ENCODE measurements at places on chromosomes 16 and 17.

GRCh38 chr17:78357672-78358537, 2.0 kb downstream of the SOCS3 start:
- no peak for DNase-seq

DNA sequence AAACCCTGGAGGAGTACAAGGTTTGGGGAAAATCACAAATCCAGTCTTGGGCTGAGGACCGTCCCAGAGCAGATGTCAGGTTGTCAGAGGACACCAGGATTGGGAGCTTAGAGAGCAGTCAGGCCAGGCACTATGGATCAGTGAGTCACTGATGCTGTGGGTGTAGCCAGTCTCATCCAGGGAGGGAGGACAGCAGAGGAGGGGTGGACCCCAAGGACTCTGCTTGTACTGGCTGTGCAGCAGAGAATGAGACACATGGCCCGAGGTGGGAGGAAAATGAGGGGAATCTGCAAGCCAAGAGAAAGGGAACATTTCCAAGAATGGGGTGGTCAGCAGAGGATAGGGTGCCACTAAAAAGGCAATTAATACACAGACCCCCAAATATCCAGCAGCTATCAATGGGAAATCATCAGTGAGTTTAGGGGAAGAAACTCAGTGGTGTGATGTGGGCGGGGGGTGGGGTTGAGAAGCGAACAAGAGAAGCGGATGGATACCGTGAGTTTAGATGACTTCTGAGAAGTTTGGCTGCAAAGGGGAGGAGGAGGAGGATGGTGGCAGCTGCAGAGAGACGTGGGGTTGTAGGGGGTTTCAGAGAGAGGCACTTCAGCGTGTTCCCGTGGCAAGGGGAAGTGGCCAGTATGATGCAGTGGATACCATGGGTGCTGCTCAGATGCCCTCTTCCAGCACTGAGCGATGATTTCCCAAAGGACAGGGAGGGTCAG, 43.9 kb downstream of the ARHGAP27 start:
- DNase-seq: no peak

GRCh38 chr17:77320485-77321256, 179.9 kb downstream of the SEC14L1 start:
- DNase-seq: no peak

DNA sequence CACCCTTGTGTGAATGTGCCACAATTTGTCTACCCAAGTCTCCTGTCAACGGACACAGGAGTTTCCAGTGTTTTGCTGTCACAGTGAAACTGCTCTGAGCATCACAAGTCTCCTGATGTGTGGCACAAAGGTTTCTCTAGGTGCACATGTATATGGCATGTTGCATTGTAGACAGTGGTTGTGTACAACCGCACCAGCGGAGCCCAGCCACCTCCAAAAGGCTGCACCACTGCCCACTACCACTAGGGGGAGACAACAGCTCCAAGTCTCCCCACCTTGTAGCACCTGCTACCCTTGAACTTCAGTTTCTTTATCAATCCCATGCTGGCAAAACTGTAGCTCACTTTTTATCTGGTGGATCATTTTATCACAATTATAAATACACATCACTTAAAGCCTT, 95.5 kb upstream of the ZNF469 start:
- DNase-seq: no peak

DNA sequence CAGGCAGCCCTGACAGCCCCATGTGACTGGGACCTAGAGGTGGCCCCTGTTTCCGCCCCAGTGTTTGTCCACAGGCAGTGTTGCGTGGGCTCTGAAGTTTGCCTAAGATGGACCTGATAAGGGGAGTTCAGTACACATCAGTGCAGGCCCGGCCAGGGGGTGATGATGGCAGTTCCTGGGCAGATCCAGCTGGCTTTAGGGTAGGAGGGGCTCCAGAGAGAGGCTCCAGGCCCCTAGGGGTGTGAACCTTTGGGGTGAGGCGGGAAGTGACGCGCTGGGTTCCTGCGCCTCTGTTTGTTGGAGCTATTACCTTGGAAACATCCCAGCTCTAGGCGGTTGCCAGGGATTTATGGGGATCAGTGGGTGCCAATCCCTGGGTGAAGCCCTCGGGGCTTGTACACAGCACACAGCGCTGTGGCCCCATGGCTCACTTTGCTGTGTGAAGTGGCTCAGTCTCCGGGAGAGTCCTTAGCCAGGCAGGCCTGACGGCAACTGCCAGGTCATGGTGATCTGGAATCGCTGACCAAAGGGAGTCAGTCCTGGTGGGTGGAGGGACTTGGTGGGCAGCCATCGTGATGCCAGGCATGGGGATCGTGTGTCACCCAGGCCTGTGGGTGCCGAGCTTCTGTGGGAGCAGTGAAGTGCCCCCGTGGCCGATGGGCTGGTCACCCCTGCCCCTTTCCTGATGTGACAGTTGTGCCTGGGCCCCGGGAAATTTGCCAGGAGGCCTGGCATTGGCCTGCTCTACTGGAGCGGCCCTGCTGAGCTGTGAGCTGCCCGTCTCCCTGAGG, 146.1 kb downstream of the SEC14L1 start:
- no peak for DNase-seq

DNA sequence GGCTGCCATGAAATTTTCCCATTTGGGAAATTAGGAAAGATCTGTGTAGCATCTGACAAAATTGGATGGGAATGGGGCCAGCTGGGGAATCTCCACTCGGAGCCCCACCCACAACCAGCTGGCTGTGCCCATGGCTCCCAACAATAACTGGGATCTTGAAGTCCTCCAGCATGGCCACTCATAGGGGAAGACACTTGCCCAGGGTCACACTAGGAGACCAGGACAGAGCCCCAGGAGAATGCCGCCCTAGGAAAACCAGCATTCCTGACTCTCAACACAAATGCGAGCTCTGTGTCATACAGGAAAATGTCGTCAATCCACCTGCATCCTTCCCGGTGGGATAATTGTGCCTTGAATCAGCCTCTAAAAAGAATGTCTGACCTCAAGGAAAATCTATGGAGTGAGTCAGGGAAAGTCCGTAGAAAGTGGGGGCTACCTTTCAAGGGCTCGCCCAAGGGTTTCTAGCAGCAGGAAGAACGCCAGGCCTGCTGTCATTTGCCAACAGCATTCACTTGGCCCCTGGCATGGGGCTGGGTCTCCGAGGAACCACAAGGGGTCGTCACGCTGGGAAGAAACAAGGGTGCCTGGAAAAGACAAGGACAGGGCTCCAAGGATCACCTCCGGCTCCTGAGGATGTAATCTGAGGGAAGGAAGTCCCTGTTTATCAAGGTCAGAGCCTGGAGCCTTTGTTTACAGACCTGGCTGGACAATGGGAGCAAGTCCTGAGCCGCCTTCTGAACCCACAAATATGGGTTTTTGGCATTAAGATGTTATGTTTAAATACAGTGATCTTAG, 15.9 kb downstream of the CDH5 start:
- DNase-seq: no peak

- DNase-seq: no peak
These were observed 13.1 kb downstream of the CCR7 start for GRCh38 chr17:40551879-40552768.

GRCh38 chr16:75931043-75931442, 204.8 kb upstream of the CPHXL start:
- no peak for DNase-seq

DNA sequence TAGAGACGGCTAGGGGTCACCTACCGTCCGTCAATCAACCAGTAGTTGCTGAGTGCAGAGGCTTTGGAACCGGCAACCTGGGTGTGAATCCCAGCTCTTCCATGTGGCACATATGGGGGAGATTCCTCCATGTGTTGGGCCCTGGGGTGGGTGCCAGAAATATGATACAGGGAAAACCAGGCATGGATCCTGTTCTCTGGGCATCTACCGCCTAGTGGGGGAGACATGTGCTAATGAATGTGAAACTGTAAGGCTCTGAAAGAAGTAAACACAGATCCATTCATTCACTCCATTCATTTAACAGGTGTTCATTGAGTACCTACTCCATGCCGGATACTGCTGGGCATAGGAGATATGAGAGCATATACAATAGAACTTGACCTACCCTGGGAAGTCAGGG, 39.5 kb upstream of the SDK2 start:
- DNase-seq: no peak

DNA sequence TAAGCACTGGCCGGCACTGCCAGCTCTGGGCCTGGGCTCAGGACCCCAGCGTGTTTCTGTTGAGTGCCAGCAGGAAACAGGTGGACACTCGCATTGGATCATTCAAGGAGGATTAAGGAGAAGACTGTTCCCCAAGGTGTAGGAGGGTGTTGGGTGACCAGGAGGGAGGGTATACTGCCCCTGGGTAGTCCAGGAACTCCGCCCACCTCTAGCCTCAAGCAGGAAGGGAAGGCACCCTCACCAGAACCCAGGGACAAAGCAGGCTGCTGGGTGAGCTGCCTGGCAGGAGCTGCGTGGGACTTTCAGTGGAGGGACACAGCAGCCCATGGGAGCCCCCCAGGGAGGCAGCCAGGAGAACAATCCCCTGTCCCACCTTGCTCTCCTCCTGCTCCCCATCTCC, 7.7 kb upstream of the RAB37 start:
- DNase-seq: no peak

- DNase-seq: no peak
These were observed 468.6 kb upstream of the CCL2 start for GRCh38 chr17:33786478-33786877.

DNA sequence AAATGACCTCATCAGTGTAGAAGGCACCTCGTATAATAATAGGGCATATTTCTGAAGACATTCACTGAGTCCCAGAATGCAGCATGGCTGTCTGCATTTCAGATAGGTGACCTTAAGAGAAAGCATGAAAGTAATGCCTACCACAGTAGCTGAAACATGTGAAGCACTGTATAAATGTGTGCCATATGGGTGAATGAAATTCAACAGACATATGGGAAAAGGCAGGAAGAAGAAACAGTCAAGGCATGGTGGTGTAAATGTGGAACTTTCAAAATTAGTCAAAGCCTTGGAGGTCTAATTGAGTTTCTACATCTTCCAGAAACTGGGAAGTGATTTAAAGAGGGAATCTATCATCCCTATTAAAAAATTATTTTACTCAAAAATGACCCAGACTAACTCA, 698.2 kb upstream of the GOT2 start:
- DNase-seq: no peak

- no peak for DNase-seq
These were observed 26.1 kb downstream of the ZFPM1 start for GRCh38 chr16:88478889-88479792.

DNA sequence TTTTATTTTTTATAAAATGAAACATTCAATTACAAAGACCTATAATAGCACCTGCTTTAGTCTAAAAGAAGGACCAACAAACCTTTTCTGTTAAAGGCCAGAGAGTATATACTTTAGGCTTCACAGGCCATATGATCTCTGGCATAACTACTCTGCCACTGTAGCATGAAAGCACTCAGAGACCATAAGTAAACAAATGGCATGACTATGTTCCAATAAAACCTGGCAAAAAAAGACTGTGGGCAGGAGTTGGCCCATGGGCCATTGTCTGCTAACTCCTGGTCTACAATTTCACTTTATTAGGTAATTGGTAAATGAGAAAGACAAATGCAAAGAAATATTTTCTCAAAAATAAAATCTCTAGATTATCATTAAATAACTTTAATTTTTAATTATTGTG, 14.9 kb downstream of the CEP112 start:
- no peak for DNase-seq

DNA sequence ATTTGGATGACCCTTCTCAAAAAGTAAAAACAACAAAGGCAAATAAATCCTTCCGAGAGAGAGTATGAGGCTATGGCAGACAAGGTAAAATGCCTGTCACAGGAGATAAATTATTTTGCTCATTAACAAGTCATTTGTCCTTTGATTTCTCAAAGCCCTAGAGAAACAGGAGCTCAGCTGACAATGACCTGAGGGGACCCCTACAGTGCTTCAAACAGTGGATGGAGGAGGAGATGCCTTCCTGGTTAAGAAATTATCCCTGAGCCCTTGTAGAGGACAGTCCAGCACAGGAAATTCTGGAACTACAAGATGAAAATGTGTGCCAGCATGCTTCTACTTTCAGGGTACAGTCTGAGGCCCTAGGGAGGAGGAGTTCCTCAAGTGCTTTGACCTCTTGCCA, 24.0 kb upstream of the RHBDL3 start:
- DNase-seq: no peak

- DNase-seq: no peak
These were observed 5.4 kb upstream of the PRR35 start for GRCh38 chr16:554640-555365.

GRCh38 chr17:82536512-82537201, 17.1 kb downstream of the FOXK2 start:
- no peak for DNase-seq

- no peak for DNase-seq
These were observed 202.3 kb upstream of the CIBAR2 start for GRCh38 chr16:85314512-85314971.

DNA sequence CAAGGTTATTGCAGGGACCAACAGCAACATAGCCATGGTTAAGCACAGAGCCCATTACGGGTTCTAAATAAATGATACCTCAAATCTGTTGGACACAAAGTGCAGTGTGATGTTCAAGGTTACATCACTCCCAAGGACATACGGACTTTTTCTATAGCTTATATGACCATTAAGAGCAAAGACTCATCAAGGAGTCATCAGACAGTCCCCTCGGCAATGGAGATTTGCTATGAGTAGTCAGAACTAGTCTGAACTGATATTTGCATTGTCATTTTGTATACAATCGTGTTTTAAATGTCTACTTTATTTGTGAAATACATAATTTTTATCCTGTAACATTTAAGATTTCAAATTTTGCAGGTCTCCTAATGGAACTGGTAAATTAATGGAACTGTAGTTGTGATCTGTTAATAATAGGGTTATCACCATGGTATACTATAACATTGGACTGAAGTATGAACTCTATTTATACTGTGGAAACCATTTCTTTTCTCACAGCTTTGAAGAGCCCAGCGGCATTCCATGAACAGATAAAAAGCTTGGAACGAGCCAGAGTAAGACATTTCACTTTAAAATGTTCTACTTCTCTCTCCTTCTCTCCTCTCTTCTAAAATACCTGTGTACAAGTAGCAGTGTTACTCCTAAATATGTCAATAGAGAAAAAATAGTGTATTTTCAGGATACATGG, 140.9 kb downstream of the MRTFB start:
- no peak for DNase-seq

GRCh38 chr16:81547194-81547938, 102.8 kb downstream of the CMIP start:
- no peak for DNase-seq

DNA sequence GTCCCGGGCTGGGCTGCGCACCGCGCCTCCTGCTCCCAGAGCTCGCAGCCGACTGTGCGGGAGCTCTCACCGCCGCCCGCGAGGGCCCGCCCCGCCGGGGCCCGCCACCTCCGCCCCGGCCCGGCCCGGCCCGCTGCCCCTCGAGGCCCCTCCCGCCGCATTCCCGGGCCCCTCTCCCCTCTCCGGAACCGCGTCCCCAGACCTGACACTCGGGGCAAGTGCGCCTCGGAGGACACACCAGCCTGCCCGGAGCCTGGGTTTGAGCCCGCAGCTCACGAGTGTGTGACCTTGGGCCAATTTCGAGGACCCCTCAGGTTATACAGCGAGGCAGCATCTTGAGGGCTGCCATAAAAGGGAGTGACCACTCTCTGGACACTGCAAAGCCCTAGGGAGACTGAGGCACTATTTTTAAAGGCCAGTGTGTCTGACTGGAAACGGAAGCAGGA, 2.0 kb upstream of the GRIN2C start:
- no peak for DNase-seq

GRCh38 chr16:14041164-14041563, 30.0 kb upstream of the MRTFB start:
- DNase-seq: no peak

- DNase-seq: no peak
These were observed 256.6 kb downstream of the CPPED1 start for GRCh38 chr16:12546918-12547607.

GRCh38 chr16:4623593-4623992, 1.0 kb upstream of the MGRN1 start:
- DNase-seq: no peak

GRCh38 chr17:75191584-75191983, 8.8 kb upstream of the SUMO2 start:
- DNase-seq: no peak
